ENCODE measurements at places on chromosomes 7 and 10.

GRCh38 chr10:47033081-47033480 lies 121.9 kb downstream of the PTPN20 start:
- DNase-seq: no peak

DNA sequence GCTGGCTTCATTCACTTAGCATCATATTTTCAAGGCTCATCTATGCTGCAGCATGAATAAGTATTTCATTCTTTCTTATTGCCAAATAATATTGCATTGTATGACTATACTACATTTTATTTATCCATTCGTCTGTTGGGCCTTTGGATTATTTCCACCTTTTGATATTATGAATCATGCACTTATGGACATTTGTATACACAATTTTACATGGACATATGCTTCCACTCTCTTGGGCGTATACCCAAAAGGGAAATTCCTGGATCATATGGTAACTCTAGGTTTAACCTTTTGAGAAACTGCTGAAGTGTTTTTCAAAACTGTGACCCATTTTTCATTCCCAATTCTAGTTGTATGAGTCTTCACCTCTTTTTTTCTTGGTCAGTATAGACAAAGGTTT lies 80.3 kb upstream of the GNAI1 start:
- DNase-seq: no peak

DNA sequence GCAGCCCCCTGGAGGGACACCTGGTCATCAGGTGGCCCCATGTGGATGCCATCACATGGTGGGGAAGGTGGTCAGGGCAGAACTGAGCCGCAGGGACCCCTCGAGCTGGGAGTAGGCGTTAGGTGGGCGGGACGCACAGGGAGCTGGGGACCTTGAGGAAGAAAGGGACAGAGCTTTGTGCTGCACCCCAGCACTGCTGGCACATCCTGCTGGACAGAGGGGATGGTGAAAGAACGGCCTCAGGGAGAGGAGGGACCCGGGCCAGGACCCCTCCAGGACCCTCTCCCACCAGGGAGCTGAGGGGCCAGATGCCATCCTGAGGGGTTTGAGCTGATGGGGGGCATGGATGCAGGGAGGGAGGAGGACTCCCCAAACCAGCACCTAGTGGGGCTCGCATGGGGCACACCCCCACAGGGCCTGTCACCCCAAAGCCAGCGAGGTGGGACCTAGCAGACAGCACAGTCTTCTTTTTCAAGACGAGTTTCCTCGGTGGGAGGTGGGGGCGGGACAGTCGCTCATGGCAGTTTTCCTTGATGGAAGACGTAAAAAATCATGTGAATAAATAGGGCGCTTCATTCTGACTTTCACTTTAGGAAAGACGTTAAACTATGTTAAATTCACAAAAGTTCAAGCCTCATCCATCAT lies 43.3 kb downstream of the STK32C start:
- DNase-seq: no peak

DNA sequence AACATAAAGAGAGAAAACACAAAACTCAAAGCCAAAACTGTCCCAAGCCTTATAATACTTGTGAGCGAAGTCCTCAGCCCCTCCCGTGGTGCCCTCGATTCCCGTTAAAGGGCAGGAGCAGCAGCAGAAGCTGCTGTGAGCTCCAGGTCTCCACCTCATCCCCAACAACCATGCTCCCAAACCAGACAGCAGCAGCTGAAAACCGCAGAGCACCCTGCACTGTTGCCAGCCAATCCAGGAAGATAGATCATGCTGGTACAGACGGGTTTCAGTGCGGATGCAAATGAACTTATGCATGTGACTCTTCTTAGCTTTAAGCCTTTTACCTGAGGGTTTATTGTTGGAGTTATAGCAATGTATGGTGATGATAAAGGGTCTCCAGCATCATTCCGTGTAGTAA lies 97.9 kb downstream of the DNAJB6 start:
- DNase-seq: no peak

DNA sequence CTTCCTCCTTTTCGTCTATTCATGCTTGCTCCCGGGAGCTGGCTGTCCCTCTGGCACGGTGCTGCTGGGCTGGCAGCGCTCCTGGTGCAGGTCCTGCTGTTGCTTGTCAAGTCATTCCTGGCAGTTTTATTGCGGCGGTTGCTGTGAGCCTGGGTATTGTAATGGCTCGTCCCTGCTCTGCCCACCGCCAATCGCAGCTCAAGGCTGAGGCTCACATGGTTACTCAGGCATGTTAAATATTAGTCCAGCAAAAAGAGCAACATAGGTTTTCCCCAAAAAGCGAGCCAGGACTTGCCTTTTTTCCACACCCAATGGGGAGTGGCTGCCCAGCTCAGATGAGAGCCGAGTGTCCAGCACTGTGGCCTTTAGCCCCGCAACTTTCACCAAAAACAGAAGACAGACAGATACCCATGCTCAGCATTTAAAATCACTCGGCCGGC lies 492.9 kb upstream of the FOXK1 start:
- DNase-seq: peak; percentile 67

GRCh38 chr10:17981766-17982380 lies 30.2 kb downstream of the SLC39A12 start:
- DNase-seq: no peak

GRCh38 chr10:124596962-124597845 lies 135.6 kb downstream of the LHPP start:
- DNase-seq: no peak

DNA sequence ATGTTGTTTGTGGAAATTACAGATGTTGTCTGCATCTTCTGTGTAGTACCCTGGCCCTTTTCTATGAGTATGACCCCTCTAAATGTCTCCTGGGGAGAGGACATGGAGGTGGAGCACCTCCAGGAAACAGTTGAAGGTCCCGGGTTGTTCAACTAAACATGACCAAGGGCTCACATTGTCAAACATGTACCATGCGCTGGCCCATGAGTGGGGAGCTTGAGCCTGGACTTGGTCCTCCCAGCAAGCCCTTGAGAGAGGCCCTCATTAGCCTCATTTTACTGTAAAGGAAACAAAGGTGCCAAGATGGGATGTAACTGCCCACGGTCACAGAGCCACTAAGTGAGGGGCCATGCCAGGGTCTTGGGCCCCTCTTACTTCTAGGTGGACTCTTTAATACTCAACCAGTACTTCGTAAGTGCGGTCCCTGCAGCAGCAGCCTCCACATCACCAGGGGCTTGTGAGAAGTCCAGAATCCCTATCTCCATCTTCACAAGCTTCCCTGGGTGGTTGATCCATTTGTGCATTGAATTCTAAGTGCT lies 31.2 kb downstream of the C10orf71 start:
- DNase-seq: no peak

Data from midbrain (tissue), 1 donor.